ENCODE measurements at places on chromosomes 5 and 9. TPM values are rescaled to one million over a fixed set of nuclear protein-coding genes. Genes with fewer than 3 reads are reported as not detected.

GRCh38 chr5:82105457-82105856, 133.6 kb downstream of the ATG10 start:
- no peak overlapping the region for H3K27ac ChIP-seq
- no peak overlapping the region for H3K4me3 ChIP-seq
- no peaks in the 10 kb centered on the region for H3K27me3 ChIP-seq
- peak; percentile 22 for DNase-seq
- no peaks in the 10 kb centered on the region for H3K36me3 ChIP-seq
- H3K4me1 ChIP-seq, result peaks cover 12% of the 10 kb centered on the region

- H3K36me3 ChIP-seq, result no peaks in the 10 kb centered on the region
- peaks cover 3% of the 10 kb centered on the region for H3K4me1 ChIP-seq
- peak; percentile 50 for DNase-seq
- H3K27me3 ChIP-seq, result peaks cover 8% of the 10 kb centered on the region
These were observed 16.5 kb upstream of the PRSS3 start for GRCh38 chr9:33778700-33779351.

DNA sequence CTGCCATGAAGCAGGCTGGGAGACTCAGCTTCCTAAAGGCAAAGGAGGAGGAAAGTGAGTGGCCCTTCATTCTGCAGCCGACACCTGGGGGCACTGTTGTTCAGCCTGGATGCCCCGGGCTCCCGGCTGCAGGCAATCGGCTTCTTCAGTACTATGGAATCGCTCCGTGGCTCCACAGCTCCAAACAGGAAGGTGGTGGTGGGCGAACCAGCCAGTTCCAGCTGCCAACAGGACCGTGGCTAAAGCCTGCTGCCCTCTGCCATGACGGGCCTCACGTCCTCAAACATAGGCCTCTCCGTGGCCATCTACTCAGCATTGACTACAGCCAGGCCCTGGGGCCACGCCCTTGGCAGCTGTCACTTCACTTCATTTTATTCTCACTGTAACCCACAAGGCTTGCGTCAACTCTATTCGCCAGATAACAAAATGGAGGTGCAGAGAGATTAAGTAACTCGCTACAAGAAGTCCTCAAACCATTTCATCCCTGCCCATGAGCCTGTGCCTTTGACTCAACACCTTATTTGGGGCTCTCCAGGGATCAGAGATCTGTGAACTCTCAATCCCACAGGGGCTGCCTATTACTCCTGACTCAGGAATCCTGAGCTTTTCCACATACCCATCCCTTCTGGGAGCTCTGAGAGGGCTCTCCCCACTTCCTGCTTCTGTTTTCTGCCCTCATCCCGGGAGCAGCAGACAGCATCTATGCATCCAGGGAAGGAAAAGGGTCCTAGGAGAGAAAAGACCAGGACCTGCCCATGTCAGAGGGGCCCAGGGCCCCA, 38.0 kb downstream of the PAX5 start:
- DNase-seq, result peak; percentile 69
- H3K4me1 ChIP-seq, result peaks cover 2% of the 10 kb centered on the region
- no peak overlapping the region for H3K4me3 ChIP-seq

GRCh38 chr5:148459669-148460068, 75.9 kb downstream of the FBXO38 start:
- no peak for DNase-seq
- peaks cover 22% of the 10 kb centered on the region for H3K27me3 ChIP-seq
- no peak overlapping the region for H3K27ac ChIP-seq
- H3K36me3 ChIP-seq, result no peaks in the 10 kb centered on the region
- H3K4me3 ChIP-seq, result no peak overlapping the region

DNA sequence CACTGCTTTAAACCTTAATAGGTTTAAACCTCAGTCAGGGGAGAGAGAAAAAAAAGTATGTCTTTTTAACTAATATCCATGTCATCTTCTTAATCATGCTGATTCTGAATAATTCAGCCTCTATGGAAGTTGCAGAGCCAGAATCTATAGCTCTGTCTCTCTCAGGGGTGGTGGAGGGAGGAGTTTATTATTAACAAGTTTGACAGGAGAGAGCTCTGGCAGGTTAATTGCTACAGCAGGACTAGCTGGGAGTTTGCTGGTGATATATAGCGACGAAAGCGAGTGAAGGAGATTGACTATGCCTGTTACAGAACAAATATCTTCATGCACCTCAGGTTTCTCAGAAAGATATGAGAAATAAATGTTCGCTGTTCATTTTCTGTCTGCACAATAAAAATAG, 586.4 kb downstream of the TLE4 start:
- H3K27ac ChIP-seq, result no peak overlapping the region
- H3K36me3 ChIP-seq, result no peaks in the 10 kb centered on the region
- DNase-seq, result no peak
- no peak overlapping the region for H3K4me3 ChIP-seq
- peaks cover 12% of the 10 kb centered on the region for H3K27me3 ChIP-seq

DNA sequence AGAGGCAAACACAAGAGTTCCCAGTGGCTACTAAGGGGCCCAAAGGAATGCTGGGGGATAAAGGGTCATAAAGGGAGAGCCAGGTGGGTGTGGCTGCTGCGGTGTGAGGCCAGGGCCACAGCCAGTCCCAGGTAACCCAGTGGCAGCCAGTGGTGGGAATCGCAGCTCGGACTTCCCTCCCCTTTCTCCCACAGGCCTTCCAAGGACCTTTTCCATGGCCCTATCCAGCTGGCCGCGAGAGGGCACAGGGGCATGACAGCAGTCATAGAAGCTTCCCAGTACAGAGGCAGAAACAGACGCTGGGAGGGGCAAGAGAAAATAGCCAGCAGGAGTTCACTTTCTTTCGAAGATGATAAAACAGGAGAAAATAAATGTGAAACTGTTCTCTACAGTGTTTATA, 257.6 kb downstream of the SEMA5A start:
- no peaks in the 10 kb centered on the region for H3K4me1 ChIP-seq
- no peaks in the 10 kb centered on the region for H3K27me3 ChIP-seq
- H3K36me3 ChIP-seq, result no peaks in the 10 kb centered on the region

DNA sequence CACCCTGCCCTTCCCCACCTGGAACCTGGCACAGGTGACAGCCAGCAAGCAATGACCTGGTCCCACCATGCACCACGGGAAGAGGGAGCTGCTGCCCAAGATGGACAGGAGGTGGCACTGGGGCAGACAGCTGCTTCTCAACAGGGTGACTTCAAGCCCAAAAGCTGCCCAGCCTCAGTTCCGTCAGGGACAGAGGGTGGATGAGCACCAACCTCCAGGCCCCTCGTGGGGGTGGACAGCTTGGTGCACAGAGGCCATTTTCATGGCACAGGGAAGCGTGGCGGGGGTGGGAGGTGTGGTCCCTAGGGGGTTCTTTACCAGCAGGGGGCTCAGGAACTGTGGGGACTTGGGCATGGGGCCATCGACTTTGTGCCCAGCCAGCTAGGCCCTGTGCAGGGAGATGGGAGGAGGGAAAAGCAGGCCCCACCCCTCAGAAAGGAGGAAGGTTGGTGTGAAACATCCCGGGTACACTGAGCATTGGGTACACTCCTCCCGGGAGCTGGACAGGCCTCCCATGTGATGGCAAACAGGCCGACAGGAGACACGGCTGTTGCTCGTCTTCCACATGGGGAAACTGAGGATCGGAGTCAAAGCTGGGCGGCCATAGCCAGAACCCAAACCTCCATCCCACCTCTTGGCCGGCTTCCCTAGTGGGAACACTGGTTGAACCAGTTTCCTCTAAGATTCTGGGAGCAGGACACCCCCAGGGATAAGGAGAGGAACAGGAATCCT, 1.9 kb downstream of the CEL start:
- no peak for DNase-seq
- no peak overlapping the region for H3K27ac ChIP-seq
- H3K27me3 ChIP-seq, result no peaks in the 10 kb centered on the region
- H3K36me3 ChIP-seq, result no peaks in the 10 kb centered on the region

GRCh38 chr9:86714999-86715398, 232.3 kb downstream of the GAS1 start:
- no peaks in the 10 kb centered on the region for H3K4me1 ChIP-seq
- no peak for DNase-seq
- H3K27me3 ChIP-seq, result peaks cover 15% of the 10 kb centered on the region
- no peak overlapping the region for H3K4me3 ChIP-seq

DNA sequence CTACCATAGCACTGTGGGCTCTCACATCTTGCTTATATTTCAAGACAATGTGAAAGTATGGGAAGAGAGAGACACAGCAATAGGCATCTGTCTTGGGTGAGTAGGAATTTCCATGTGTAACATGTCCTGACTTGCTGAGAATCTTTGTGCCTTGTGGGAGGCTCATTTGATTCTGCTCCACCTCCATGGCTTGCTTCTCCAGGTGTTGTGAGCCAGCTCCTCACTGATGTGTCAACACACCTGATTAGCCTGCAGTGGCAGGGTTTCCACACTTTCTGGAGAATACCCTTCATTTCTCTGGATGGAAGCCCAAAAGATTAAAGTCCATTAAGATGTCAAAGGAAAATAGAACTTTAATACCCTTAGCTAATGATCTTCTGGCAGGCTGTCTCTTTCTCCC, 613.6 kb downstream of the ZNF608 start:
- no peaks in the 10 kb centered on the region for H3K27me3 ChIP-seq
- no peaks in the 10 kb centered on the region for H3K4me1 ChIP-seq
- no peak for DNase-seq

- H3K4me3 ChIP-seq, result no peak overlapping the region
- no peaks in the 10 kb centered on the region for H3K4me1 ChIP-seq
- H3K27ac ChIP-seq, result no peak overlapping the region
- H3K27me3 ChIP-seq, result no peaks in the 10 kb centered on the region
- H3K36me3 ChIP-seq, result no peaks in the 10 kb centered on the region
These were observed 196.1 kb downstream of the PCSK5 start for GRCh38 chr9:76086539-76086938.

DNA sequence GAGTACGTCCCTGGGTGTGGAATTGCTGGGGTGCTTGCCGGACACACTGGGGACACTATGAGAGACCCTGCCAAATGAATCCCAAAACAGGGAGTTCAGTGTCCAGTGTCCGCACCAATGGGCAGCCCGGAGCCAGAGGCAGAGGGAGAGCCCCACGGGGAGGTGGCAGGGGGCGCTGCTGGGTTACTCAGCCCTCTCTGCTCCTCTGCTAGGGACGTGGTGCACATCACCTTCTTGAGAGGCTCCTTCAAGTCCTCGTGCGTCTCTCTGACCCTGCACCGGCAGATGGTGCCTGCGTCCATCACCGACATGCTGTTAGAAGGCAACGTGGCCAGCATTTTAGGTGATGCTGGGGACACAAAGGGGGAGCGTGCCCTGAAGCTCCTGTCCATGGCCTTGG, 20.8 kb downstream of the STKLD1 start:
- no peaks in the 10 kb centered on the region for H3K27me3 ChIP-seq
- no peaks in the 10 kb centered on the region for H3K4me1 ChIP-seq
- H3K27ac ChIP-seq, result no peak overlapping the region
- no peak overlapping the region for H3K4me3 ChIP-seq

- H3K4me1 ChIP-seq, result peaks cover 2% of the 10 kb centered on the region
- H3K27me3 ChIP-seq, result no peaks in the 10 kb centered on the region
- no peak overlapping the region for H3K4me3 ChIP-seq
- DNase-seq, result no peak
- no peak overlapping the region for H3K27ac ChIP-seq
These were observed 41.1 kb downstream of the FAM174A start for GRCh38 chr5:100576217-100576751.

DNA sequence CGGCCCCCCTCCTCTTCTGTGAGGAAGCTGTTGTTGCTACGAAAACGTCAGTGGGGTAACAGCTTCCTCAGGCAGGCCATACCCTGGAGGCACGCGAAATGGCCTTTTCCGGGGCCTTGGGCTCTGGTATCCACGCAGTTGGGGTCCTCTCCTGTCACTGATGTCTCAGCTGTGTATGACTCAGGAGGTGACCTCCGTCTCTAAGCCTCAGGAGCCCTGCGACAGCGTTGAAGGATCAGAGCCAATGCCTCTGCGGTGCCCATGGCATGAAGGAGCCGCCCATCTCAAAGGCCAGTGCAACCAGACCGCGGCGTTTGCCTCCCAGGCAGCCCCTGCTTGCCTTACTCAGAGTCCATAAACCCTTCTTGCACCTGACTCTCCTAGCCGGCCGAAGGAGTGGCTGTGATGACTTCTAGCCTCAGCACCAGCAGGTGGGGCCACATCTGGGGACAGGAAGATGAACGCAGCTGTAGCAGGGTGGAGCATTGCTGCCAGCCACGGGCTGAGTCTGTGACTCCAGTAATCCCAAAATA, 1.0 kb upstream of the MXD3 start:
- peak overlapping the region; percentile 78 for H3K4me3 ChIP-seq
- peaks cover 1% of the 10 kb centered on the region for H3K27me3 ChIP-seq
- DNase-seq, result peak; percentile 79
- peak overlapping the region; percentile 88 for H3K27ac ChIP-seq

GRCh38 chr5:175748650-175749049, 90.8 kb downstream of the HRH2 start:
- H3K4me3 ChIP-seq, result no peak overlapping the region
- peaks cover 26% of the 10 kb centered on the region for H3K27me3 ChIP-seq
- no peak overlapping the region for H3K27ac ChIP-seq
- no peaks in the 10 kb centered on the region for H3K4me1 ChIP-seq
- H3K36me3 ChIP-seq, result no peaks in the 10 kb centered on the region
- DNase-seq, result no peak

DNA sequence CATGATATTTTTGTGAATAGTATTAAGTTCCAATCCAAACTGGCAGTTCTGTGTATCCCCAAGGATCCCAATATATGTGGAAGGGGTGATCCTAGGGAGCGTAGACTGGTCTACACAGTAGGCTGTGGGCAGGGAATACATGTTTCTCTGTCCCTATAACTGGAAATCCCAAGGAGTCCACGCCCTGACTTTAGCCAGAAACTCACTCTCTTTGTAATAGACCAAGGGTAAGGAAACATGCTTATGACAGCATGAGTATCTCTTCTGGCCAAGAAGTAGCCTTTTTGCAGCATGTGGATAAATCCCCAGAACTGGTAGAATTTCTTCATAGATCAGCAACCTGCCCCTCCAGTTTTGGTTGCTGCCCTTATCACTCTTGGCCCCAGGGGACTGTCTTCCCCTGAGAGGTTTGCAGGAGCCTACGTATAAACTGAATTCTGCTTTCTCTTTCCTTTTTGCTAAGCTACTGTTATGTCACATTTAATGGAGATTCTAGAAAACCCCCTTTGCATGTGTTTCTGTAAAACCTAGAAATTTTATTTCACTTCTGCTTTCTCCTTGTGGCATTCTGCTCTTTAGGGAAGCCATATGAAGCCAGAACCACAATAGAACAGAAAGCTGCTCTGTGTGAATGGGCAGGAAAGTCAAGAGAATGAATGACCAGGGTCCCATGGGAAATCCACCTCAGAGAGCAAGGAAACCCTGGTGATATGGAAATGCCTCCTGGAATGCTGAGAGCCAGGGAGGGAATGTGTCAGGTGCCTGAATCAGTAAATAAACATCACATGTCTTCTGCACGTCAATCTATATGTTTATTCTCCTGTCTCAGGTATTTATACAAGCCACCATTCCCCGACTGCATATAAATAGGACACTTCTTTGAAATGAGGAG, 3.5 kb downstream of the IFNA2 start:
- H3K36me3 ChIP-seq, result no peaks in the 10 kb centered on the region
- no peak overlapping the region for H3K27ac ChIP-seq
- H3K27me3 ChIP-seq, result peaks cover 35% of the 10 kb centered on the region
- H3K4me3 ChIP-seq, result no peak overlapping the region
- peak; percentile 25 for DNase-seq
- H3K4me1 ChIP-seq, result peaks cover 13% of the 10 kb centered on the region

CTXN3 gene
- total RNA-seq, result not detected

PCDHB13 gene
- not detected for total RNA-seq

DNM1 gene
- 0.63 TPM for total RNA-seq

C9orf50 gene
- not detected for total RNA-seq

SLC6A18 gene
- not detected for total RNA-seq

GMCL2 gene
- not detected for total RNA-seq

FCHO2 gene
- 1.3 TPM for total RNA-seq
